Stimulated activated CD4-positive, alpha-beta T cell treated with anti-CD3 and anti-CD28 coated beads, Interleukin-1b, Interleukin-23, amount 100 ng/mL, for 1 hour (primary cell): ENCODE measurements at places on chromosomes 4 and X.

DNA sequence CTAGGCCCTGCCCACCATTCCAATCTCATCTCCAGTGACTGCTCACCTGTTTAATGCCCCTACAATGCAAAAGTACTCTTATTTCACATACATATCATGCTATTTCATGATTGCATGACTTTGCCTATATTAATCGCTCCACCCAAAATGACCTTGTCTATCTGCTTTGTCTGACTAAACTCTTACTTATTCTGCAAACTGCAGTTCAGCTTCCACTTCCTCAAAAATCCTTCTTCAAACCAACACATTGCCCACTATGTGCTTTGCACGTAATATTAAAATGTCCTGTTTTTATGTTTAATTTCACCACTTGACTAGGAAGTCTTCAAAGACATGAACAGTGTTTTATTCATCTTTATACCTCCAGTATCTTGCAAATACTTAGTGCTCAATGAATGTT lies 229.6 kb downstream of the OPHN1 start:
- no peak for DNase-seq

GRCh38 chr4:147108409-147108808 lies 162.7 kb upstream of the TTC29 start:
- no peak for DNase-seq

DNA sequence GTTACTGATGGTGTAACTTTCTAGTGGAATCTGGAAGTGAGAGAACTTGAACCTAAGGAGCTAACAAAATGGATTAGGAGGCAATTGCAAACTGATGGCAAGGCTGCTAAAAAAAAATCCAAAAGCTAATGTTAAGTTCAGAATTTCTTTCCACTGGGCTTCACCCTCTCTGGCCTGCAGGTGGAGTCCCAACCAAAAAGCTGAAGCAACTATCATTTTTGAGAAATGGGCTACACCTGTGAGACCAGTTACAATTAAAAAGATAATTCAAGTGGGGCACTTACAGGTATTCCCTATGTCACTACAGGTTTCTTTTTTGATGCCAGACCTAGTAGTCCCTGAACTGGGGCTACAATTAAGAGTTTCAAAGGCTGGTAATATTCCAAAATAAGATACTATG lies 142.1 kb upstream of the FTHL17 start:
- no peak for DNase-seq

DNA sequence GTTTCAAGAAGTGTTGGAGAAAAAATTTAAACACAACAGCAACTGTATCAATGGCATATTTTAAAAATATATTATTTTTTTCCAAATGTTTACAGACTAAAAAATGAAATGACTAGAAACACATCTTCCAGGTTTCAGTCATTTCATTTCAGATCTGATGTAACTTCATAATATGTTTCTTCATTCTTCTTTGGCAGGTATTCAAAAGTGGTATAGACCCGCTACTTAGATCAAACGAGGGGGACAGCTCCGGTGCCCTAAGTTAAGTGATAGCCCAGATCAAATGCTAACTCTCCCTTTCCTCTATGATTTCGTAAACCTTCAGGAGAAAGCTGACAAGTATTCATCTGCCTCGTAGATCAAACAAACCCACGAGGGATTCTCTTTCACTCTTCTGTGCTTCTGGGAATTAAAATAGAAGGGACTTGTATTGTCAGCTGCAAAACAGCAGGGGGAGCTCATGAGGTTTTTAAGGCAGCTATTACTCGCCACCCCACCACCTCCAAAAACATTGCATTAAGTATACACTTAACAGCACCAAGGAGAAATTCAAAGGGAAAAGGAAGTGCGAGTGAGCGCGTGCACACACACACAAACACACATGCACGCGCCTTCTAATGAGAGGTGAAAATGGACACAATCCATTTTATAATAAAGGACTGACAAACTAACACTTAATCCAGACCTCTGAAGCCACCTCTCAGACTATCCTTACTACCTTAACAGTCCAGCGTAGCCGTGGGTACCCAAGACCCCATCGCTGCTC lies 21.4 kb downstream of the HELT start:
- DNase-seq: peak; percentile 11

GRCh38 chr4:12139296-12139695 lies 710.6 kb upstream of the HS3ST1 start:
- DNase-seq: no peak

DNA sequence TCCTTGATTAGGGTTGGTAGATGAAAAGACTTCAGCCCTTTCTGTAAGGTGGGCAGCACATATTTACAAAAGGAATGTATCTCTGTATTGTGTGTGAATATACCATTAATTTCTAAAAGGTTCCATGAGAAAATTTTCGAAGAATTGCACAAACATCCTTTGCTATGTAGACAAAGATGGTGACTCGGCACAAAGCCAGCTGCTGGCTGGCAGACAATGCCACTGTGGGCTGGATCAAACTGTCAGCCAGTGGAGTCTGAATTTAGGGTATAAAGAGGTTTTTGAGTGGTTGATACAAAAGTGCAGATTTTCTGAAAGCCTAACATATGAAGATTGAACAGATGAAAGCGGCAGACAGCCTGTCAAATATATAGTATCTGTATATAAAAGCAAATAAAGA lies 5.6 kb upstream of the TXK start:
- no peak for DNase-seq

DNA sequence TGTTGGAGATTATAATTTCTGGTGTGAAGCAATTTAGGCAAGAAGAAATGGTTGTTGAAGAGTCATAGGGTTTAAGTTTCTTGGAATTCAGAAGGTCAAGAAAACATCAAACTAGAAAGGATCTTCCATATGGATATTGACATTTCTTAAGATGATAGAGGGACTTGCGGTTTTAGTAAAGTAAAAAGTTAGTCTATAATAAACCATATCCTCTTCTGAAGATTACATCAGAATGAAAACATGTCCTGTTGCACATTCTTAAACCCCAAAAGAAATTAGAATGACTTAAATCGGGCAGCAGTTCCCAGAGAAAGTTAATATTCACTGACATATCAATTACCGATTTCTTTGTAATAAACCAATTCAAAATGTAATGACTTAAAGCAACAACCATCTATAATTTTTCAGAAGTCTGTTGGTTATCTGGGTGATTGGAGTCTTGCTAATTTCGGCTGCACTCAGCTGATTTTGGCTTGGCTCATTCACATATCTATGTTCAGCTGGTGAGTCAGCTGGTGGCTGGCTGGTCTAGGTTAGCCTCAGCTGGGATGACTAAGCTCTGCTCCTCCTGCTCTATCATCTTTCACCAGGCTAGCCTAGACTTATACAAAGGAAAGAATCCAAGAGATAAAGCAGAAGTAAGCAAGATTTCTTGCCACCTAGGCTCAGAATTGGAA lies 24.4 kb upstream of the DYNLT3 start:
- DNase-seq: no peak

GRCh38 chrX:123648028-123648810 lies 84.6 kb downstream of the THOC2 start:
- DNase-seq: no peak

GRCh38 chrX:23819385-23820234 lies 36.6 kb downstream of the SAT1 start:
- no peak for DNase-seq
